Central memory CD8-positive, alpha-beta T cell (primary cell): ENCODE measurements at places on chromosomes 11 and 22.

DNA sequence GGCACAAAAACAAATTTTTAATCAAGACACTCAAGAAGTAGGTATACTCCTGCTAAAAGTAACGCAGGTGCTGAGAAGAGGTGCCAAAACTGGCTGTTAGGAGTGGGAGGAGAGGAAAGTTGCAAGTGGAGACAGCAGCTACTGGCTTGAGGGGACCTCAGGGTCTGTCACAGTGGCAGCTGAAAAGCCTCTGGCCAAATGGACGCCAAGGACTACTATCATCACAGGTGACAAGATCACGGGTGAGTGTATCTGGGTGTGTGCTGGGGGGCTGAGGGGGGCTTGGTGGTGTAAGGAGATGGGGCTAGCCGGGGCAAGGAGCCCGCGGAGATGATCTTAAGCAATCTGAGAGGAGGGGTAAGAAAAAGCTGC is 687 bp downstream of the ZNF202 start:
- peak overlapping the region; percentile 95 for H3K4me3 ChIP-seq
- no peaks in the 10 kb centered on the region for H3K27me3 ChIP-seq
- peaks cover 31% of the 10 kb centered on the region for H3K4me1 ChIP-seq
- peaks cover 12% of the 10 kb centered on the region for H3K36me3 ChIP-seq

GRCh38 chr11:67384851-67385366 is 6.9 kb upstream of the RAD9A start:
- DNase-seq, result no peak
- H3K27me3 ChIP-seq, result no peaks in the 10 kb centered on the region
- H3K4me1 ChIP-seq, result peaks cover 33% of the 10 kb centered on the region
- no peak overlapping the region for H3K4me3 ChIP-seq
- no peak overlapping the region for H3K27ac ChIP-seq
- H3K36me3 ChIP-seq, result peaks cover 4% of the 10 kb centered on the region

GRCh38 chr11:73286240-73286810 is 14.2 kb downstream of the P2RY6 start:
- H3K4me1 ChIP-seq, result peaks cover 8% of the 10 kb centered on the region
- H3K36me3 ChIP-seq, result no peaks in the 10 kb centered on the region
- no peak overlapping the region for H3K27ac ChIP-seq
- H3K27me3 ChIP-seq, result no peaks in the 10 kb centered on the region

DNA sequence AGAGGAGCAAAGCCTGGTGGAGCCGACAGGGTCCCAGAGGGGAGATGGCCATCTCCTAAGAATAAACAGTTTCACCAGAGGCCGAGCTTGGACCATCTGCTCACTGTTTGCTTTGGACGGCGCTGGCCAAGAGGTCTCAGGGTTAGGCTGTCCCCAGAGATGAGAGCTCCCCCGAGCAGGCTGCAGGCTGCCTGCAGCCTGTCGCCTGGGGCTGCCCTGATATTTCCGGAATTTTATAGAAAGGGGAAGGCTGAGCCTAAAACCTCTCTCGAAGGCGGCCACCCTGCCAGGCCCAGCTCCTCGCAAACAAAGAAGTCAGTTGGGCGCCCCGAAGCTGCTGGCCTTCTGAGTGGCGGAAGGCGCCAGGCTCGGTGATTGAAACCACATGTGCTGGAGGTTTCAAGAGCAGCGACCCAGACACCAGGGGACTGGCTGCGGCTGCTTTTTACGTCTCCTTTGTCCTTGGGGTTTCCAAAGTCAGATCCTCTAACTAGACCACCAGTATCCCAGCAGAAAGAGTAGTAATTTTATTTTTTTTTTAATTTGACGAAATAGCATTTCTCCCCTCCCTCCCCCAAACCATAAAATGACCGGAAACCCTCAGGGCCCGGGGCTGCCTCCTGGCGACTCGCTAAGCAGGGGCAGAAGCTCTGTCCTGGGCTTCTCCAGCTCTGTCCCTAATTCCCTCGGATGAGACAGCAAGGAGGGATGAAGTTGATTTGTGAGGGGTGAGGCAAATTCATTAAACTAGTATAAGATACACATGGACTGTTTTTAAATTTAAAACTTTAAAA is 57.4 kb downstream of the CLMP start:
- no peaks in the 10 kb centered on the region for H3K36me3 ChIP-seq
- no peak for DNase-seq
- H3K4me3 ChIP-seq, result no peak overlapping the region
- no peak overlapping the region for H3K27ac ChIP-seq
- H3K4me1 ChIP-seq, result no peaks in the 10 kb centered on the region
- no peaks in the 10 kb centered on the region for H3K27me3 ChIP-seq

DNA sequence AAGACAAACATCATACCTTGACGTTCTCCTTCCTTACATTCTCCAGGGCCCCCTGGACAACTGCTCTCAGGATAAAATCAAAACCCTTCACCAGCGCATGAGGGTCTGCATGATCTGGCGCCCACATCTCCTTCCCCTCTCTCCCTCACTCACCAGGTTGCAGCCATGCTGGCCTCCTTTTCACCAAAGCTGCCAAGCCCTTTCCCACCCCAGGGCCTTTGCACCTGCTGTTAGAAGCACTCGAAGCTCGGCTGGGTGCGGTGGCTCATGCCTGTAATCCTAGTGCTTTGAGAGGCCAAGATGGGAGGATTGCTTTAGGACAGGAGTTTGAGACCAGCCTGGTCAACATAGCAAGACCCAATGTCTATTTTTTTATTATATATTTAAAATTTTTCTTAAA is 56.1 kb upstream of the NUP50 start:
- peaks cover 2% of the 10 kb centered on the region for H3K36me3 ChIP-seq
- H3K4me1 ChIP-seq, result no peaks in the 10 kb centered on the region
- no peak overlapping the region for H3K4me3 ChIP-seq
- no peak for DNase-seq
- H3K27me3 ChIP-seq, result peaks cover 41% of the 10 kb centered on the region

DNA sequence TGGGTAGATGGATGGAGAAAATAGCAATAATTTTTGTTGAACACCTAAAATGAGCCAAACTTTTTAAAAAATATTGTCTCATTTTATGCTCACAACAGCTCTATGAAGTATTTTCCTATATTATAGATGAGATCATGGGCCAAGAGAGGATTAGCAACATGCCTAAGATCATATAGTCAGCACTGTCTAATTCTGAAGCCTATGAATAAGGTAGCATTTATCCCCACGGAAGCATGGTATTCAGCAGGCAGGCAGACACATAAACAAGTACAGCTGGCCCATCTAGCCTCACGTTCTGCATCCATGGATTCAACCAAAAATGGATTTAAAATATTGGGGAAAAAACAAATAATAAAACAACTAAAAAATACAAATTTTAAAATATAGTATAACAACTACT is 21.9 kb upstream of the RAB30 start:
- no peaks in the 10 kb centered on the region for H3K27me3 ChIP-seq
- no peaks in the 10 kb centered on the region for H3K36me3 ChIP-seq
- DNase-seq, result no peak
- no peak overlapping the region for H3K4me3 ChIP-seq

GRCh38 chr11:108496643-108497256 is 1.4 kb downstream of the POGLUT3 start:
- DNase-seq, result no peak
- H3K4me3 ChIP-seq, result peak overlapping the region; percentile 90
- peak overlapping the region; percentile 89 for H3K27ac ChIP-seq

GRCh38 chr11:69459848-69460539 is 21.5 kb upstream of the LINC01488 start:
- H3K27ac ChIP-seq, result no peak overlapping the region
- H3K4me3 ChIP-seq, result no peak overlapping the region
- no peaks in the 10 kb centered on the region for H3K4me1 ChIP-seq
- DNase-seq, result no peak

- no peak for DNase-seq
- H3K4me1 ChIP-seq, result no peaks in the 10 kb centered on the region
- H3K4me3 ChIP-seq, result no peak overlapping the region
- H3K36me3 ChIP-seq, result peaks cover 2% of the 10 kb centered on the region
These were observed 15.1 kb downstream of the POU2AF1 start for GRCh38 chr11:111363985-111364384.
